ENCODE measurements at places on chromosomes 12 and 14.

- no peak for DNase-seq
Observed at GRCh38 chr12:41019461-41019860, 168.7 kb upstream of the PDZRN4 start.

DNA sequence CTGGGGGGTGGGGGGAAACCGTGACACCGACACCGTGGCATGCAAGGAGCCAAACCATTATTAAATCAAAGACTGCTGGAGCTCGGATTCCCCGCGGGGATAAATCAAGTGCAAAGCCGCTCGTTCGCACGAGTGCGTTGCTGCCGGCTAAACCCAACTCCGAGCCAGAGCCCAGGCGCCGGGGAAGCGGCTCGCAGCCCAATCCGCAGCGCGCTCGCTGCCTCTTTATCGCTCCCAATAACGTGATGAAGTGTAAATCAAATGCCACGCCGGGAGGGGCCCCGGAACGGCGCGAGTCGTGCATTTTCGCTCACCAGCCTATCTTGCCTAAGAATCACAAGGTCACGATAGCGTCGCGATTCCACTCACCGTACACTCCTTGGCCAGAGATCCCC lies 1.3 kb downstream of the MDGA2 start:
- no peak for DNase-seq

DNA sequence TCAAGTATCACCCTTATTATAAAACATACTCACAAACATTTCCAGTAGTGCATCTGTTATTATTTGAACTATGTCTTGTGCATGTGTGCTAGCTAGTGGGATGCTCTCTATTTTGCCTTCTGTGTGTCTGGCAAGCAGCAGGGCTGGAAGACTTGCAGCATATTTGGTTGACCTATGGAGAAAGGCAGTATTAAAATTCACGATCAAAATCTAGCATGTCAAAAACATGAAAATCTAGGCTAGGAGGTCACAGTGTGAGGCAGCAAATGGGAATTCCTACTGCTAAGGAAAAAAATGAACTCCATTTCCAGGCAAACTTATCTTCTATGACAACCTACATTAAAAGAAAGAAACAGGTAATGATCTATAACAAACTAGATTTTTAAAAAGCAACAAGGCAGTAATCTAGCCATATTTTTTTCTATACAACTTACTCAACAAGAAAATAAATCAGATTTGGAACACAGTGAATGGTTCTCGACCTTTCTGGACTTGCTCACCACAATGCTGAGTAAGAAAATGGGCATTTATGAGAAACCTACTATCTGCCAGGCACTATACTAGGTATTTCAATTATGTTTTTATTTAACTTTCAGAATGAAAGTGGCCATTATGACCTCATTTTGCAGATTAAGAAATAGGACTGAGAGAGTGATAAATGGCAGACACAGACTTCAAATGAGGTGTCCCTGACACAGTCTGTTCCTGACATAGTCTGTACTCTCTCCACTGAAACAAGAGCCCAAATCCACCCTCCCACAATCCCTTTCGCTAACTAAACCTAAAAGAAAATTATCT lies 96.8 kb downstream of the TXNDC16 start:
- DNase-seq: no peak

DNA sequence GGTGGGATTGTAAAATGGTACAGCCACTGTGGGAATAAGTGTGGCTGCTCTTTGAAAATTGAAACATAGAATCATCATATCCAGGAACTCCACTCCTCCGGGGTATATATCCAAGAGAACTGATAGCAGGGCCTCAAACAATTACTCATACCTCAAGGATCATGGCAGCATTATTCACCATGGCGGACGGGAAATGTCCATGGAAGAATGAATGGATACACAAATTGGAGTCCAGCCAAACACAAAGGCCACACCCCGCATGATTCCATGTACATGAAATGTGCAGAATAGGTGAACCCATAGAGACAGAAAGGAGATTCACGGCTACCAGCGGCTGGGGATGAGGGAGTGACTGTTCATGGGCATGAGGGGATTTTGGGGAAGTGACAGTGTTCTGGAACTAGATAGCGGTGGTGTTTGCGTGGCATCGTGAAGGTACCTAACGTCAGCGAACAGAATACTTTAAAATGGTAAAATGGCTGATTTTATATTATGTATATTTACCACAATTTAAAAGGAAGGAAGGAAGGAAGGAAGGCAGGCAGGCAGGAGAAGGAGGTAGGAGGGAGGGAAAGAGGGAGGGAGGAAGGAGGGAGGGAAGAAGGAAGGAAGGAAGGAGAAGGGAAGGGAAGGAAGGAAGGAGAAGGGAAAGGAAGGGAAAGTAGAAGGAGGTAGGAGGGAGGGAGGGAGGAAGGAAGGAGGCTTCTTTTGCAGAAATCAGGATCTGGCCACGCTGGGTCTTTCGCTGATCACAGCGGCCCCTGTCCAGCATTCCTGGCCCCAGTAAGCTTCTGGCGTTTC lies 14.1 kb upstream of the NCOR2 start:
- DNase-seq: no peak

DNA sequence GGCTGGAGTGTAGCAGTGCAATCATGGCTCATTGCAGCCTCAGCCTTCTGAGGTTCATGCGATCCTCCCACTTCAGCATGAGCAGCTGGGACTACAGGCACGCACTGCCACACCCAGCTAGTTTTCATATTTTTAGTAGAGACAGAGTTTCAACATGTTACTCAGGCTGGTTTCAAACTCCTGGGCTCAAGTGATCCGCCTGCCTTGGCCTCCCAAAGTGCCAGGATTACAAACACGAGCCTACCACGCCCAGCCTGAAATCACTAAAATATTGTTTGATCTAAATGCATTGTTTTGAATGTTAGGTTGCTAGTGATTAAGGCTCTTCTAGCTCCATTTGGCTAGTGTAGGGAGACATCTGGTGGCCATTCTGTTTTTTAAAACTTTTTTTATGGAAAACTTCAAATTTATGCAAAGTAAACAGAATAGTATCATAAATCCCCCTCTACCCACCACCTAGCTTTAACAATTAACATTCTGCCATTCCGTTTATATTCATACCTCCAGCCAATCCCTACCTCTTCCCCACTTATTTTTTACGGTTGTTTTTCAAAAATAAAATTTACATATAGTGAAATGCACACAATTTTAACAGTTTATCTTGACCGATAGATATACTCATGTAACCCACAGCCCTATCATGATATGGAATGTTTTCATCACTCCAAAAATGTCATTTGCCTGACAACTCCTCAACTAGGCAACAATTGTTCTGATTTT lies 37.8 kb downstream of the MYO1H start:
- DNase-seq: no peak

DNA sequence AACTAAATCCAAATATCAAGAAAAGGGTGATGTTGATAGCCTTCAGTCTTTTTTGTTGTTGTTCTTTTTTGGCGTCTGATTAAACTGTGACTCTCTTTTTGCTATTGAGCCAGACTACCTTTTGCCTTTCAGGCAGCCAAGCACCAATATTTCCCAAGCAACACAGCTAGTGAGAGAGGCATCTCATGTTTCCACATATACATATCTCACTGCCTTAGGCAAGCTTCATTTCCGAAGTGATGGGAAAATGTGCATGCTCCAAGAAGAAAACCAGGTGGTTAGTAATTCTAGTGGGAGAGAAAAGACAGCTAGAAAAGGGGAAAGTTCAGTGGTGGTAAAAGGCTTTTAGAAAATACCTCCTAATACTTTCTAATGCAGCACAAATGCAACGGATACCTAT lies 277.7 kb downstream of the TMTC2 start:
- no peak for DNase-seq

- DNase-seq: no peak
Observed at GRCh38 chr12:109687250-109687649, 26.4 kb upstream of the FAM222A start.

- no peak for DNase-seq
Observed at GRCh38 chr12:112876506-112876905, 30.3 kb upstream of the OAS1 start.

DNA sequence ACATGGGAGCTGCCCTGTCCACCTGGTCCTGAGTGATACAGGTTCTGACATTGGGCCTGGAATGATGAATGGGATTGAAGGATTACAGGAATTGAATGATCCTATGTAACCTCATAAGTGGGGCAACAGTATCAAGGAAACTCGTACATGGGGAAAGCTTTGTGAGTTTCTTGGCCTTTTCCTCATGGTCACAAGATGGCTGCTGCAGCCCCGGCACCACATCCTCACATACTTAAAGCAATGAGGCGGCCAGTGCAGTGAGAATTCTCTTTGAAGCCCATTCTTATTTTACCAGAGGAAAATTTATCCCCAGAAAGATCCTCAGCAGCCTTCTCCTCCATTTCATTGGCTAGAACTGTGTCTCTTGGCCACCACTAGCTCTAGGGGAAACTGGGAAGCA lies 91.9 kb downstream of the AACS start:
- no peak for DNase-seq

DNA sequence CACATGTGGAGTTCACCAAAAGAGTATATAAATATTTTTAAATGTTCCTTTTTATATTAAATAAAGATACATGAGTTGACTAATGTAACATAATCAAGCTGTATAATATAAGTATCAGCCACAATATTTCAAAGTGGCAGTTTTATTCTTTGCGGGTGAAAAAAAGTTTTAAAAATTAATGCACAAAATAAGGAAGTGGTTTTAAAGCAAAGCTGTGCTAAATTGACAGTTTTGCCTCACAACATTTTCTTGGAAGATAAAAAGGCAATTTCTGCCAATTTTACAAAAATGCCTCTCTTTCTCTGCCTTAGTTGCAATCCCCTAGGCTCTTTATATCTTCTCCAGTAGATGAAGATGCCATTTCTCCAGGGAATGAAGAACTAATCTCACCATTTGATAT lies 719.1 kb downstream of the C12orf50 start:
- DNase-seq: no peak

DNA sequence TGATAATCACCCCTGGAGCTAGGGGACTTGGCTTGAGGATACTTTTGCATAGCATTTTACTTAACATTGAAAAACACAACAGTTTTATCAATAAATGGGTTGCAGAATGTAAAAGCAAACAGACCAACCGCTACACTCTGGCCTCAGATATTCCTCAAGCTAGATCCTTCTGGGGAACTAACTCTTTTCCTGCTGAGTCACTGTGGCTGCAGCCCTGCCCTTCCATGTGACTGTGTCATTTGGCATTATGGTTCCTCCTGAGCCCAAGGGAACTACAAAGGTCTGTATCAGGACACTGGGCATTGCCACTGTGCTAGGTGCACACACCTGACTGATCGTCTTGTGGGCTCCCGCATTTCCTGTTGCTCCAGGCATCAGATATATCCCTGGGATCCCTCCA lies 56.6 kb downstream of the TTC9 start:
- DNase-seq: no peak

DNA sequence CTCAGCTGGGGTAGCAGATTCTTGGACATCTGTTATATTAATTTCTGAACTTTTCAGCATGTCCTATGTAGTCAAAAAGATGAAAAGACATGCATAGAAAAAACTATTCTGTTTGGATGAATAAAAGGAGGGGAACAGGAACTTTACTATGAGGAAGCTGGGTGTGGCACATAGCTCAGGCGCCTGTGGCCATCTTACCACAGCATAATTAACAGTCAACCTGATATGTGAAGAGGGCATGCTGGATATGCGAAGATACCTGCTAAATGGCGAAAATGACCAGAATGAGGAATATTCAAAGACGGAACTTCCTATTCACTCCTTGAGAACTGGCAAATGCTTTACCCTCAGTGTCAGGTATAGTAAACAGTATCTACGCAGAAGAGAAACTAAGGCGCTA lies 18.4 kb downstream of the SETD3 start:
- DNase-seq: no peak

DNA sequence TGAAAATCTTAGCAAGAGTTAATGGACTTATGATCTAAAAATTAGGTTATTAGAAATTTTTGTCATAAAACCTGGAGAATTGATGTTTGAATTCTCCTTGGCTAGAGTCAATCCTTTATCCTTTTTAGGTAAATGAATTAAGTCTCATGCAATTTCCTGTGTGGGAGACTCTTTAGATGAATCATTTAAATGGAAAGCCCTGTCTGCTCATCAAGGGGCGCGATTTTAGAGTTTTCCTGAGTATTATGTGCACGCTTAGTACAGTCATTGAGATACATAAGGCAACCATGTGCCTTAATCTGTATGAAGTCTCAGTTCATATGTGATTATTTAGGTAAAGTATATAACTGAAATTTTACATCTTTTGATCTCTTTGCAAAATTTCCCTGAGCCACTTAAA lies 974.7 kb downstream of the NRXN3 start:
- no peak for DNase-seq

DNA sequence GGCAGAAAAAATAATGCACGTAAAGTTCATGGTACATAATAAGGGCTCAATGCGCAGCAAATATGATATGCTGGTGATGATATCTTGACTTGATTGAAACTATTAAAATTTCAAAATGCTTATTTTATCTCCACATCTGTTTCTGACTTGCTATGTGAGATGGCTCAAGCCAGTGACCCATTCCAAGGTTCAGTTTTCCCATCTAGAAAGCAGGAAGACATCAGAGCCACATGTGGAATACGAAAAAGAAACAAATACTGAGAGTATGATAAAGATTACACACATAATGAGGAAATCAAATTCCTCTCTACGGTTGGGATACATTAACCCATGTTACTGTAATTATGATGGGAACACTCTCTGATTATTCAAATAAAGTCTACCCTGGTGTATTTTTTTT lies 24.0 kb upstream of the TSPAN11 start:
- DNase-seq: no peak

GRCh38 chr12:124608450-124608870 lies 41.0 kb upstream of the NCOR2 start:
- no peak for DNase-seq

- no peak for DNase-seq
Observed at GRCh38 chr14:22276913-22277816, 311.9 kb downstream of the DAD1 start.

- DNase-seq: no peak
Observed at GRCh38 chr14:51398898-51399297, 158.9 kb downstream of the TMX1 start.

Measured in osteocyte (in vitro differentiated cells).